NB4 (cell line): ENCODE measurements at places on chromosomes 2 and 18.

- no peak for DNase-seq
Observed at GRCh38 chr2:80496775-80497174, 192.2 kb upstream of the LRRTM1 start.

GRCh38 chr2:240442891-240443715, 7.6 kb downstream of the GPC1 start:
- no peak for DNase-seq

DNA sequence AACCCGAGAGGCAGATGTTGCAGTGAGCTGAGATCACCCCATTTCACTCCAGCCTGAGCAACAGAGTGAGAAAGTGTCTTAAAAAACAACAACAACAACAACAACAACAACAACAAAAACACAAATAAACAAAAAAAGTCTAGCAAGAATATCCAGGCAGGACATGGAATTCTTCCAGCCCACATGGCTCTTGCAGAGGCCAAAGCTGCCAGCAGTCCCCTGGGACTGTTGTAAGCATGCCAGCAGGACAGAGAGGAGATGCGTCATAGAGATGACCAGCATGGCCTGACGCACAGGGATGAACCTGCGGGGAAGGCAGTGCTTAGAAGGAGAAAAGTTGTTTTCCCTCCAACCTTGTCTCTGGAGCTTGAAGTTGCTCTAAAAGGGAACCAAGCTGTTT, 182.3 kb upstream of the PGAP1 start:
- DNase-seq: no peak

DNA sequence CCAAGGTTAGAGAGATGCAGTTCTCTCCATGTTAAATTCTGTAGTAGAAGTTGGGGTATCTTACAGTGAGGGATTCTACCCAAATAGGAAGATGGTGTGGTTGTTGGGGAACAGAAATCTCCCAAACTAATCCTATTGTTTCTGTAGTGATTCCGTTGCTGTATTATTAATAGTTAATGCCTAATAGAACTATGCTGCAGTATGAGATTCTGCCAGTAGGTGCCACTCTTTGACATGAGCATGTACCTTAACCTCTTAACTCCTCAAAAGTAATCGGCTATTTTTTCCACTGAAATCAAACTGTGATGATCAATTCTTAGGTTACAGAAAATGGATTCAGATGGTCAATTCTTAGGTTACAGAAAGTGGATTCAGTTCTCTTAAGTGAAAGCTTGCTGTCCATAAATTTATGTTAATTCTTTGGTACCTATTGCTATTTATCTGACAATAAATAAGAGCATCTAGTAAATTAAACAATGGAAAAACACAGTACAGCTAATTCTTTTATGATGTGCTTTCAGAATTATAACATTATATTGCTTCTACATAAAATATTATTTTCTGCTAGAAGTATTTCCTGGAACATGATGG, 97.9 kb upstream of the DLX2 start:
- DNase-seq: peak; percentile 58

DNA sequence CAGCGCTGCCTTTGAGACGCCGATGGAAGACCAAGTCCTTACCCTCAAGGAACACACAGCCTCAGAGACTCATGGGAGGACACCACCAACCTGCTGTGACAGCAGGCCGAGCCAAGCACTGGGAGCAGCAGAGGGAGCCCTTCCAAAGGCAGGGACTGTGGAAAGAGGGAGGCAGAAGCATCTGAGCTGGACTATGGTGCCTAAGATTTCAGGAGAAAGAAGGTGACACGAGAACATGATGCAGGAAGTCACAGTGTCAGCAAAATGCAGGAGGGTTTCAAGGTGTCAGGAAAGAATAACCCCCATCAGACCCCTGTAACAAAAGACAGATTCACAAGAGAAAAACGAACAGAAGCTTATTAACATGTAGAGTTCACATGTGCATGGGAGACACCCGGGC, 24.2 kb upstream of the COX7A2L start:
- DNase-seq: no peak

DNA sequence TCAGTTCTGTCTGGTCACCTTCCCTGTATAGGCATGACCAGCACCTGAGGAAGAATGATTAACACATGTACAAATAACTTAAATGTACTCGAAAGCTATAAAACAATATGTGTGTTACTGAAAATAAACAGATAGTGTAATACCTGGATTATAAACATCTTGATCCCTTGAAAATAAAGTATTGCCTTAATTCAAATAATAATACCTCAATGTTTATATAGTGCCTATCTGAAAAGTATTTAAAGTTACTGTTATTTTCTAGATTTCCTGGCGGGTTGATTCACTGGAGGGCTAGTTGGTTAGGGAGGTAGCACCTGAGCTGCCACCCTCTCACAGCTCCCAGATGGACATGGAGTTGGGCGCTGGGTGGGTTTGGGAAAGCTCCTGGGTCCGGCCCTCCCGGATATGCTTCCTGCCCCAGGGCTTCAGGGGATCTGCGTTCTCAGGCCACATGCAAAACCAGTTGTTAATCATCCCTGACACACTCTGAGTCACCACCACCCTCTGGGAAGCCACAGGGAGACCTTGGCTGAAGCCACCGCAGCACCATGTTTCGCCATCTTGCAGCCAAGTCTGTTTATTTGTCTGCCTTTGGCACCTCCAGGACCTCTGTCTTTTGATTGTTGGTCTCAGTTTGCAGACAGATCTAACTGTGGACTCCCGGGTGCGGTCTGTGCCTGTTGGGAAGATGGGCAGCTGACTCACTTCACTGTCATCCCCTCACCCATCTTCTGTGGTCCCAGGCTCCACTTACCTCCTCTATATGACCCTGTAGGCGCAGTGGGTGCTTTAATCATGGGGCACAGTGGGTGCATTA, 35.3 kb downstream of the RAB31 start:
- peak; percentile 98 for DNase-seq
